Chondrocyte (in vitro differentiated cells): ENCODE measurements at places on chromosomes 3 and 15. TPM values are rescaled to one million over a fixed set of nuclear protein-coding genes. Genes with fewer than 3 reads are reported as not detected.

DNA sequence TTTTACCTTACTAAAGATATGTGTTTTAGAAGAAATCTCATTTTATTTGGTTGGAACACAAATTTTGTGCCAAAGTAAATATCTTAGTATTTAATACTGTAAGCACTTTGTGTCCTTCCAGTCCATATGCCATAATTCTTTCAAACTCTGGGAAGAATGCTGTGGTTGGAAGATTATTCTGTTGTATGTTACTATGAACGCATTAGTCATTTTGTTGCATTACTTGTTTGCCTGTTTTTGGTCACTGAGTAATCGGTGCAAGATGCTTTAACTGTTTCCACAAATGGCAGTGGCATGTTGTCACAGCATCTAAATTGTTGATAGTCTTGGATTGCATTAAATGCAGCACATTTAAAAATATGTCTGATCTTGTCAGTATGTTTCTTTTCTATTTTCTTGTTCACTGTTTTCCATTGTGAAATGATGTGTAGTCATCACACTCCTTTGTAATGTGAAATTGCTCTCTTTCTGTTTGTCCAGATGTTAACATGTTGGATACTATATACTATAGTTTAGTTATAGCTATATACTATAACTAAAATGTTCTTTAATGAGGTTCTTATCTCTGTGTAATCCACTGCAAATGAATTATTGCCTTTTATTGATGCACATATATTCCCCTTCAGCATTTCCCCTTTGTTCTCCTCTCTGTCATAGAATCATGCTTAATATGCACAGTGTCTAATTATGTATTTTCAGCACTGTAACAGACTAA, 89.9 kb upstream of the FLNB start:
- H3K27ac ChIP-seq = no peak overlapping the region
- H3K36me3 ChIP-seq = peaks cover 40% of the 10 kb centered on the region
- H3K4me1 ChIP-seq = peaks cover 29% of the 10 kb centered on the region

- no peaks in the 10 kb centered on the region for H3K27me3 ChIP-seq
- H3K4me1 ChIP-seq = peaks cover 26% of the 10 kb centered on the region
- H3K4me3 ChIP-seq = no peak overlapping the region
These were observed 1273.6 kb upstream of the GBE1 start for GRCh38 chr3:83034806-83035703.

GRCh38 chr3:64110071-64110470, 86.8 kb upstream of the PSMD6 start:
- DNase-seq = no peak
- H3K36me3 ChIP-seq = peaks cover 26% of the 10 kb centered on the region
- no peaks in the 10 kb centered on the region for H3K27me3 ChIP-seq
- no peak overlapping the region for H3K4me3 ChIP-seq

- no peak for DNase-seq
- peaks cover 2% of the 10 kb centered on the region for H3K36me3 ChIP-seq
- H3K4me3 ChIP-seq = no peak overlapping the region
- no peaks in the 10 kb centered on the region for H3K27me3 ChIP-seq
- peaks cover 16% of the 10 kb centered on the region for H3K4me1 ChIP-seq
These were observed 134.7 kb downstream of the ADAMTS17 start for GRCh38 chr15:100207053-100207452.

GRCh38 chr3:74302969-74303368, 311.5 kb downstream of the CNTN3 start:
- no peak overlapping the region for H3K27ac ChIP-seq
- no peak for DNase-seq
- H3K4me3 ChIP-seq = no peak overlapping the region
- no peaks in the 10 kb centered on the region for H3K27me3 ChIP-seq
- no peaks in the 10 kb centered on the region for H3K36me3 ChIP-seq
- no peaks in the 10 kb centered on the region for H3K4me1 ChIP-seq

GRCh38 chr15:75067123-75067830, 43.9 kb downstream of the PPCDC start:
- H3K27me3 ChIP-seq = no peaks in the 10 kb centered on the region
- no peak for DNase-seq
- H3K4me1 ChIP-seq = peaks cover 28% of the 10 kb centered on the region
- H3K36me3 ChIP-seq = peaks cover 8% of the 10 kb centered on the region

DNA sequence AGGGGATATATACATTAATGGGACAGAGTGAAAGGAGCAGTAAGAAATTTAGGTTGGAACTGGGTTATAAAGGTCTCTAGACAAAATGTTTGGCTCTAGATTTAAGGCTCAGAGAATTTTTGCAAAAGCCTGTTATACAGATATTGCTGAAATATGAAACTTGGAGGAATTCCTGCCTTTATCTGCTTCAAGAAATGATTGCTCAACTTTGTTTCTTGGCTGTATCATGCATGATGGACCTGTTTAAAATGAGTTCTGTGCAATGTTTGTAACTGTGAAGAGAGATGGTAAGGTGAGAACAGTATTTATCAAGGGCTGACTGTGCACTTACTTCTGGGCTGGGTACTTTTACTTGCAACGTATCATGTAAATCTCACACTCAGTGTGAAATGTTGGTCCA, 3.3 kb downstream of the CRYBG3 start:
- peaks cover 27% of the 10 kb centered on the region for H3K4me1 ChIP-seq
- peaks cover 5% of the 10 kb centered on the region for H3K27me3 ChIP-seq
- peaks cover 1% of the 10 kb centered on the region for H3K36me3 ChIP-seq
- H3K4me3 ChIP-seq = no peak overlapping the region
- no peak overlapping the region for H3K27ac ChIP-seq

GRCh38 chr3:125957674-125958510, 11.1 kb upstream of the ROPN1B start:
- no peak overlapping the region for H3K27ac ChIP-seq
- H3K27me3 ChIP-seq = peaks cover 20% of the 10 kb centered on the region
- no peak for DNase-seq
- peaks cover 2% of the 10 kb centered on the region for H3K4me1 ChIP-seq
- H3K36me3 ChIP-seq = no peaks in the 10 kb centered on the region

GRCh38 chr3:56111606-56112304, 356.5 kb downstream of the ERC2 start:
- H3K36me3 ChIP-seq = peaks cover 2% of the 10 kb centered on the region
- H3K4me1 ChIP-seq = peaks cover 14% of the 10 kb centered on the region
- H3K27me3 ChIP-seq = no peaks in the 10 kb centered on the region

DNA sequence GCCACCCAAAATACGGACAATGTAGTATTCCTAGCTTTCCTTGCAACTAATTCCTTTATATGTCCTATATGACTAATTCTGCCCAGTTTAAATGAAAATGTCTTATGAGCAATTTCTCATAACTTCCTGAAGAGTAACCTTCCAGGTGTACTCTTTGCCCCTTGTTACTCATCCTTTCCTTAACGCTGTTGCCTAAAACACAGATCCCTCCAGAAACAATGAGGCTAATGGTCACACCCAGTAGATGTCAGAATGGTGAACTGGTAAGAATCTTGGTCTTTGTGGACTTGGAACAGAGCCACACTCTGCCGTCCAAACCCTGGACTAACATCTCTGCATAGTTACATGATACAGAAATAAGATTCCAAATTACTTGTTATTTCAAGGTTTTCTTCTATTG, 497.9 kb downstream of the IGSF11 start:
- H3K27ac ChIP-seq = no peak overlapping the region
- no peaks in the 10 kb centered on the region for H3K27me3 ChIP-seq
- H3K4me1 ChIP-seq = no peaks in the 10 kb centered on the region
- no peaks in the 10 kb centered on the region for H3K36me3 ChIP-seq
- no peak for DNase-seq

GRCh38 chr15:58523634-58524033, 91.8 kb downstream of the LIPC start:
- H3K27ac ChIP-seq = no peak overlapping the region
- H3K27me3 ChIP-seq = no peaks in the 10 kb centered on the region
- no peak for DNase-seq
- no peak overlapping the region for H3K4me3 ChIP-seq

GRCh38 chr3:87691109-87691508, 367.7 kb downstream of the CGGBP1 start:
- no peaks in the 10 kb centered on the region for H3K36me3 ChIP-seq
- no peaks in the 10 kb centered on the region for H3K4me1 ChIP-seq
- H3K4me3 ChIP-seq = no peak overlapping the region
- no peaks in the 10 kb centered on the region for H3K27me3 ChIP-seq

DNA sequence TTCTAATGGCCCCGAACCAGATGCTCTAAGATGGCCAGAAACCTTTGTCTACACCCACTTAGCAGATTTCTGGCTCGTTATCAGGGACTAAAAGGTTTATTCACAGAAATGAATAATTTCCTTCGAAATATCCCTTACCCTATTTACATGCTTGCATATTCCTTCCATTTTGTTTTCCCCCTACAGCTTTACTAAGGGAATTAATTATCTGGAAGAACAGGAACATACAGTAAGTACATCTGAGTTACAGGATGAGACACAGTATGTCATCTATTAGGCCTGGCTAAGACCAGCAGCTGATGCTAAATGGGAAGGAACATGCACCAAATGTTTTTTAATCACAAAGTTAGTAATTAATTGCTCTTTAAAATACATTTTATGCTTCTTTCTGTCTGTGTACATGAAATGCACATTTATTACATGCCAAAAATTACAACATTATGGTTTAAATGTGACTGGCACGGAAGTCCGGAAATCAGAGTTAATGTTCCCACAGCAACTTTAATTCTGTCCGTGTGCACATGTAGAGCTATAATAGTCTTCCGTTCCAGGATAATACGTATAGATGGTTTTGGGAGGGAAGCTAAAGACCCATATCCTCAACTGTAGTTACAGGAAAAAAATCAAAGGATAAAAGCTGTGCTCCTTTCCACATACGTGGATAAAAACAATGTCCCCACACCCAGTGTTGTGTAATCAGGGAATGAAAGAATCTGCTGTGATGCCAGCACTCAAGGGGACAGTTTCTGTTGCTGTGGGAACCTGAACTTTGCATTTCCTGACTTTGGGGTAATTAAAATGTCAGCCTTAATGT, 82.0 kb downstream of the TIGIT start:
- peaks cover 12% of the 10 kb centered on the region for H3K36me3 ChIP-seq
- H3K27me3 ChIP-seq = no peaks in the 10 kb centered on the region
- H3K4me3 ChIP-seq = no peak overlapping the region
- H3K4me1 ChIP-seq = peaks cover 9% of the 10 kb centered on the region

DNA sequence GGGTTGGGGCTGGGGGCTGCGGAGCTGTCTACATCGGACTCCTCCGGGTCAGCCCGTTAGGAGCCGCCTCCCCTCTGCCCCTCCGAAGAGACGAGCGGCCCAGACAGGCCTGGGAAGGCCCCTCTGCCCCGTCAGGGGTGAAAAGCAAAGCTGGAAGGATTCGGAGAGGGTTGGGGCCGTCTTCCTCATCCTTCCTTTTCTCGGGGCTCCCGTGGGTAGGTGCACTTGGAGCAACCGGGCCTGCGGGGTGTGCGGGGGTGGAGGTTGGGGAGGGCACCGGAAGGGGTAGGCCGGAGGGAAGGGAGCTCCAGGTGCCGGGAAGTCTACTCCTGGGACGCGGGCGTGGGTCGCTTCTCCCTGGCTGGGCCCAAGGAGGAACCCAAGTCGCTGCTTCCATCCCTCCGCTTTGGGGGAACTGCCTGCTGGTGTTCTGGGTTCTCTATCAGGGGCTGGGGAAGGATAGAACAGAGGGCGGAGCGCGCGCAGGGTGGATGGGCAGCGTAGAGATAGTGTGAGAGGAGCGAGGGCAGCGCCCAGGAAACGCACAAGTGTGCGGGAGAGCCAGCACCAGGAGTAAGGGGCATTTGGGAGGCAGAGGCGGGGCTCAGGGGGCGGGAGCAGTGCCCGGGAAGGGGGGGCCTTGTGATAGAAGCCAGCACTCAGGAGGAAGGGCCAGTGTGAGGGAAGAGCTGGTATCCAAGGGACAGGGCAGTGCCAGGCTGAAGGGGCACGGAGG, 590 bp downstream of the POLR2H start:
- peaks cover 10% of the 10 kb centered on the region for H3K36me3 ChIP-seq
- peak; percentile 87 for DNase-seq
- no peaks in the 10 kb centered on the region for H3K27me3 ChIP-seq
- peaks cover 34% of the 10 kb centered on the region for H3K4me1 ChIP-seq
- H3K27ac ChIP-seq = peak overlapping the region; percentile 99

GRCh38 chr3:39141171-39141995, 12.0 kb downstream of the CSRNP1 start:
- H3K27me3 ChIP-seq = no peaks in the 10 kb centered on the region
- DNase-seq = peak; percentile 84
- H3K27ac ChIP-seq = peak overlapping the region; percentile 69
- peaks cover 59% of the 10 kb centered on the region for H3K4me1 ChIP-seq
- no peak overlapping the region for H3K4me3 ChIP-seq

- peak overlapping the region; percentile 36 for H3K27ac ChIP-seq
- H3K27me3 ChIP-seq = no peaks in the 10 kb centered on the region
- peak; percentile 61 for DNase-seq
- H3K4me3 ChIP-seq = no peak overlapping the region
- peaks cover 53% of the 10 kb centered on the region for H3K36me3 ChIP-seq
- peaks cover 2% of the 10 kb centered on the region for H3K4me1 ChIP-seq
These were observed 10.7 kb downstream of the ZXDC start for GRCh38 chr3:126464997-126465396.

GRCh38 chr3:59074764-59075163, 24.9 kb upstream of the CFAP20DC start:
- H3K27ac ChIP-seq = no peak overlapping the region
- H3K4me1 ChIP-seq = no peaks in the 10 kb centered on the region
- no peaks in the 10 kb centered on the region for H3K36me3 ChIP-seq

DNA sequence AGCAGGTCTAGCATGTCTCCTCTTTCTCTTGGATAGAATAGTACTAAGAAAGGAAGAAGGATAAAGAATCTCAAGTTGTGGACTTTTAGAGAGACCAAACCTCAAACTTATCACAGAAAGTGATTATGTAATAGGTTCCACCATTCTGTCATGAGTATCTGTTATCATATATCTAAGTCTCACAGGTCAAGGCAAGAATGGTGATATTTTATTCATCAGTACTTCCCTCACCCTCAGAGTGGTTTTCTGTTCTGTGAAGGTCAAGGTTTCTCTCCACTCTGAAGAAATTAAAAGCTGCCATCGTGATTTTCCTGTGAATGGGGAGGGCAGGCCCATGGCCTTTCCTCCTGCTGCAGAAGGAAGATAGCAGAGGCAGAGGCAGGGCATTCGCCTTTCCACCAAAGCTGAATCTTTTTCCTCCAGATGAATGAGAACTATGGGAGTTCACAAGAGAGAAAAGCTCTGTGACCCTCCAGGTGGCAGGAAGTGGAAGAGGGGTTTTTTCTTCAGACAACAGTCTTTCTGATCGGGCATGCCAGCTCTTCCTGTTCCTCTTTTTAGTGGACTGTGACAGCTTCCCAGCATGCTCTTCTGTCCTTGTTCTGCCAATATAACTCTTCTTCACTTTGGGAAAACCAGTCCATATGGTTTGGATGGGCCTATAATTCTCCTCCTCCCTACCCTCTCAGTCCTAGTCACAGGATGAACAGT, 37.1 kb upstream of the CCK start:
- H3K36me3 ChIP-seq = no peaks in the 10 kb centered on the region
- H3K27me3 ChIP-seq = peaks cover 32% of the 10 kb centered on the region
- no peak overlapping the region for H3K4me3 ChIP-seq
- no peak for DNase-seq
- H3K4me1 ChIP-seq = no peaks in the 10 kb centered on the region

GRCh38 chr3:146326875-146327543, 76.1 kb upstream of the PLSCR4 start:
- DNase-seq = no peak
- H3K27me3 ChIP-seq = no peaks in the 10 kb centered on the region
- no peaks in the 10 kb centered on the region for H3K36me3 ChIP-seq
- peaks cover 6% of the 10 kb centered on the region for H3K4me1 ChIP-seq
- H3K4me3 ChIP-seq = no peak overlapping the region

NPTN gene
- 232 to 256 TPM (median 252 TPM) in 3 replicates for total RNA-seq

FMN1 gene
- 4.0 to 6.6 TPM (median 4.8 TPM) in 3 replicates for total RNA-seq

GABRR3 gene
- total RNA-seq = not detected in 3 replicates
